SK-N-MC (cell line): ENCODE measurements at places on chromosomes 1 and 21.

GRCh38 chr1:109083923-109084322, 6.6 kb upstream of the TMEM167B start:
- no peak for DNase-seq

DNA sequence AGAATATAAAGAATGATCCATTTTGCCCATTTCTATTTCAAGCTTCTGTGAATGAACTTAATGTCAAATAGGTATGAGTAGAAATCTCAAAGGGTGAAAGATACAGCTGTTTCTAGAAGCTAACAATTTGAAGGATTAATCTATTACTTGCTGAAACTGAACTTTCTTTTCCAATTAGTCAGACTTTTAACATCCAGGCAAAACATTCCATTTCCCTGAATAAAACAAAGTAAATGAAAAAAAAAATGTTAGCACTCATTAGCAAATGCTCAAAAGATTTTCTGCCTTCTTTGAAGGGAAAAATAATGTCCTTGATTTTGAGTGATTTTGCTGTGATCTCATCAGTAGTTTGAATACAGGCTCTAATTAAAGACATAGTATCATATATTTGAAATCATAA, 447.6 kb upstream of the PRMT6 start:
- no peak for DNase-seq

GRCh38 chr1:150196417-150196816, 39.5 kb downstream of the ANP32E start:
- no peak for DNase-seq

GRCh38 chr1:225834417-225835329, 24.7 kb downstream of the EPHX1 start:
- DNase-seq: no peak

GRCh38 chr1:75838079-75838478, 41.4 kb downstream of the MSH4 start:
- DNase-seq: no peak

DNA sequence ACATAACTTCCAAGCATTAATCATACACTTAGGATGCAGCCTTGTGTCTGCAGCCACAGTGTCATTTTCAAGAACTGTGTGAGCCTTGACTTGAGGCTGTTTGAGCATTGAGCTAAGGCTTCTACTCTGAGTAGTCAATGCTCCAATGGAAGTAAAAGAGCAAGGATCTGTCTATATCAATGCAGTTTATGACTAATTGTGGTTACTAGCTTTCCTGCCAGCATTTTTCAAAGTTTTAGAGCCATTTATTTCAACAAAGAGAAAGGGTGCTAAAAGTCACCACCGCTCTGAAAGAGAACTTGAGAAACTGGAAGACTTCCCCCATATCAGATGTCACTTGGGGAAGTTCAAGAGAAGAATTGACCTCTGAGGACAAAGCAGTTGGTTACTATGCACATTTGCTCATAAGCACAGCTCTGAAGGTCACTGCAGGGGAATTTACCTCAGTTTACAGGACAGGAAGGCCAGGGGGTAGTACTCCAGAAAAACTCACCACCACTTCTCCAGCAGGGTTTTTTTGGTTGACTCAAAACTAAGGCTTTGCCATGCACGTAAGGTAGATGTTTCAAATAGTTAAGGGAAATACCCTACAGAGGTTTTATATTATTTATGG, 24.5 kb upstream of the RGS1 start:
- DNase-seq: no peak

DNA sequence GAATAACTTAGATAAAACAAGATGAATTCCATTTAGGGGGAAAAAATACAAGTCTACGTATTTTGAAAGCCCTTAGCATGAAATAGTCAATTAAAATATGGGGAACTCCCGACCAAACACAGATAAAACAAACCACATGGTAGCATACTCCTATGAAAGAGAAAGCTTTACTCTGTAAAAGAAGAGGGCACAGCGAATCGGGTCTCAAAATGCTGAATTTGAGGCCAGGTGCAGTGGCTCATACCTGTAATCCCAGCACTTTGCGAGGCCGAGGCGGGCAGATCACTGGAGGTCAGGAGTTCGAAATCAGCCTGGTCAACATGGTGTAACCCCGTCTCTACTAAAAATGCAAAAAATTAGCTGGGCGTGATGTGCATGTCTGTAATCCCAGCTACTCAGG, 116.9 kb upstream of the TIAM1 start:
- DNase-seq: no peak

GRCh38 chr1:223853748-223854147, 8.0 kb upstream of the TP53BP2 start:
- no peak for DNase-seq

DNA sequence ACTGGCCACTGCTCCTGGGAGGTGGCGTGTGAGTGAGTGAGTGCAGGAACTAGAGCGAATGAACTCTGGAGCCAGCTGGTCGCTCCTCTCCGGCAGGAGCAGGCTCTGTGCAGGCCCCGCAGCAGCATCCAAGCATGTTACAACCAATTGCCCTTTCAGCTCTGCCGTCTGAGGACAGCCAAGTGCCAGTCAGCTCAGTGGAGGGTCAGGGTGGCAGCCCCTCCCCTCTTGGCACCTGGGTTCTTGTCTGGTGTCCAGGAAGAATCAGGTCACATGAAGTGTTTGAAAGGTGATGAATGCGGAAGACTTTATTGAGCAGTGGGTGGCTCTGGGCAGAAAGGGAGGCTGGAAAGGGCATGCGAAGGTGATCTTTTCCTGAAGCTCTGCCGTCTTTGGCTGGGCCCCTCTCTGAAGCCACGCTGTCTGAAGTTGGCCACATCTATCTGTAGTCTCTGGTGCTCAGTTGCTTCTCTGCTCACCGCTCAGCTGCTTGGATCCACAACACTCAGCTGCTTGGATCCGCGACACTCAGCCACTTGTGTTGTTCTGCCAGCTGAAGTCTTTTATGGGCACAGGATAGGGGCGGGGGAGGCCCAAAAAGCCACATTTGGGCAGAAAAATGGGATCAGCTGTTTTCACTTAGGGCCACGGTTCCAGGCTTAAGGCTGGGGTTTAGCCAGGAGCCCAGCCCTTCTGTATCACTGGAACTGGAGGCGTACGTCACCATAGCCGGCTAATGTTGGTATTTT, 139.8 kb downstream of the ADSS2 start:
- no peak for DNase-seq

GRCh38 chr1:28510970-28511440, 5.2 kb downstream of the RCC1 start:
- DNase-seq: no peak

GRCh38 chr1:201025571-201026002, 2.1 kb upstream of the KIF21B start:
- DNase-seq: no peak

DNA sequence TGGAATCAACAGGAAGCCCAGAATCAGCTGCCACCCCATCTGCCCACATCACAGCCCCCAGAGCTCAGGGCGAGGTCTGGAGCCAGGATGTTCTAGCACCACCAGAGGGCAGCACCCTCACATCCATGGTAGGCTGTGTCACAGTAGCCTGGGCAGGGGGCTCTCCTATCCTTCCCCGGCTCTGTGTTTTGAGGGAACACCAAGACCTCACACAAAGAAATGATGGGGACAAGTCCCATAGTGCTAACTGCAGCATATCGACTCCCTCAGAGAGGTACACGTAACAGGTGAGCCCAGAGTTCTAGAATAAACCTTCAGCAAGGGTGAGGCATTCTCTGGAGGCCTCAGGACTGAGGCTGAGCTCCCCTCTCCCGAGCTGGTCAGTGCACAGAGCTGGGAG, 2.3 kb upstream of the KCNC4 start:
- DNase-seq: no peak

GRCh38 chr1:238438311-238439270, 547.9 kb upstream of the ZP4 start:
- DNase-seq: no peak

DNA sequence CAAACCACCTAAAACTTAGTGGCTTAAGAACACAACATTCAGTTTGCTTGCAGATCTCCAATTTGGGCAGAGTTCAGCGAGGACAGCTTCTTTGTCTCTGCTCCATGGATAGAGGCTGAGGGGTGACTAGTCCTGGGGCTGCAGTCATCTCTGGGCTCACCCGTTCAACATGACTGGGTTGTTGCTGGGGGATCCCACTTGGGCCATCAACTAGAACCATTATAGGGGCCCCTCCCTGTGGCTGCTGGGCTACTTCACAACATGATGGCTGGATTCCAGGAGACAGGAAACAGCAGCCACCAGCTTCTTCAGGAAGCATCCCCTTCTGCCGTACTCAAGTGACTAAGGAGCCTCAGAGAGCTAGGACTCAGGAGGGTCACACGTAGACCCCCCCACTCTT, 140.9 kb downstream of the RHOU start:
- DNase-seq: no peak

DNA sequence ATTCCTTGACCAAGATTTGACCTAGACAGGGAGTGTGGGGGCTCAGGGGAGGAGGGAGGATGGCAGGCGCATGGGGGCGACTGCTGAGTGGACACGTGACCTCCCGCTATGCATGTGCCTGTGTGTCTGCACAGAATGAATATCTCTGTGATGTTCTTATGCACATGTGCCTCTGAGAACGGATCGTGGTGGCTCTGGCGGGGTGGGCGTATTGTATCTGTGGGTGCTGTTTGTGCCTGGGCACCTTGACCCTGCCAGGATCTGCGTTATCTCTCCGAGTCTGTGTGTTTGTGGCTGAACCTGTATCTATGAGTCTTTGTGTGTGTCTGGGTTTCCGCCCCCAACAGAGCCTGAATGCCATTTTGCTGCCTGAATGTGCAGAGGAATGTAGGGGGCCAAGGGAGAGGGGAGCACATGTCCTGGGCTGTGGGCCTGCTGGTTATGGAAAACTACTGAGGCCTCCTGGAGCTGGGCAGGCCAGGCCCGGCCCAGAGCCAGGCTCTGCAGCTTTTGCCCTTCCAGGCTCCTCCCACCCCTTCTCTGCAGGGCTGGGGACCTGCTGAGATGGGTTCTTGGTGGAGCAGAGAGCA, 102.5 kb downstream of the EBNA1BP2 start:
- DNase-seq: no peak

- DNase-seq: no peak
Measured at GRCh38 chr1:153616144-153616916, at the start of gene S100A14. S100A14 (minus strand) TSS chr1:153616325; CDS start chr1:153615858, 467 bp downstream.

- no peak for DNase-seq
Measured at GRCh38 chr1:60390593-60391282, 317.2 kb upstream of the C1orf87 start.

- no peak for DNase-seq
Measured at GRCh38 chr1:45848714-45849113, 45.3 kb downstream of the MAST2 start.

DNA sequence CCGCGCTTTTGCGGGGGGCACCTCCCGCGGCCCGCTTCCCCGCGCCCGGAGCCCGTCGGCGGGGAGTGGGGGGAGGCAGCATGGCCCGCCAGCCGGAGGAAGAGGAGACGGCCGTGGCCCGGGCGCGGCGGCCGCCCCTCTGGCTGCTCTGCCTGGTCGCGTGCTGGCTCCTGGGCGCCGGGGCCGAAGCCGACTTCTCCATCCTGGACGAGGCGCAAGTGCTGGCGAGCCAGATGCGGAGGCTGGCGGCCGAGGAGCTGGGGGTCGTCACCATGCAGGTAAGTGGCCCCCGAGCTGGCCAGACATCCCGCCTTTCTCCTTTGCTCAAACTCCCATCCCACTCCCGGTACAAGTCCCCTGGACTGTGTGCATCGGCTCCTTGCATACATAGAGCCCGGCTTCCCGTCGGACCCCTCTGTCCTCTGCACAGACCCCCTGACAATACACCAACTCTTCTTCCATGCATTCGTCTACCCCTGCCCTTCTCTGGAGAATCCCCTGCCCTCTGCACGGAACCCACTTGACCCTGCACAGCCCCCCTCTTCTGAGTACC, 812 bp downstream of the CACHD1 start:
- no peak for DNase-seq

- no peak for DNase-seq
Measured at GRCh38 chr1:38786040-38786436, 73.5 kb downstream of the RRAGC start.

GRCh38 chr1:29094954-29095353, 28.7 kb downstream of the TMEM200B start:
- DNase-seq: no peak

DNA sequence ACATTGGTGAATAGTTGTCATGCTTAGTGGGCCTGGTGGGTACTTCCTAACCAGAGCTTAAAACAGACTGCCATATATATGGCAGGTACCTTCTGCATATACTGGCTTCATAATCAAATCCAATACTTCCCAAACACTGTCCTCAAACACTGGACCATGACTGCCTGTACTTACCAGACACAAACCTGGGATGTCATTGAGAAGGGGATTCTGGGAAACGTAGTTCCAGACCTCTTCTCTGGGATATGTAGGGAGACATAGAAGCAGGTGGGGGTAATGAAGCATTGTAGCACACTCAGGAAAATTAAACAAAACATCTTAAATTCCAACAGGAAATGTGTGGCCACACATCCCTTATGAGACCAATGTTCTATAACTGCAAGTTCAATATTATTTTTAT, 76.5 kb upstream of the ADAMTS5 start:
- DNase-seq: no peak

- no peak for DNase-seq
Measured at GRCh38 chr1:245212221-245212710, 57.5 kb downstream of the KIF26B start.

GRCh38 chr1:175380521-175381300, 188.1 kb upstream of the KIAA0040 start:
- no peak for DNase-seq

DNA sequence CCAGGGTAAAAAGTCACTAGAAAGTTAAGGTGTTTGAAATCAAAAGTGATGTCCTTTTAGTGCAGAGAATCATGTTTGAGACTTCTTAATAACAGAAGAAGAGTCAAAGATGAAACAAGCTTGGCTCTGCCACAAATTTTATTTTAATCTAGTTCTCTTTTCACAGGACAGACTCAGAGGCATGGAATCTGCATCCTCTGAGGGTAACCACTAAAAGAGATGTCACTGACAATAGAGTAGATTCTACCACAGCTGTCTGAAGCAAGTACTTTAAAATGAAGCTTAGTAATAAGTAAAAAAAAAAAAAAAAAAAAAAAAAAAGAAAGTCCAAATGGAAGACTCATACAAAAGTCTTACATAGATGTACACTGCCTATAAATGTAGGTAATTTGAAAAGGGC, 519.7 kb upstream of the PRMT6 start:
- no peak for DNase-seq

DNA sequence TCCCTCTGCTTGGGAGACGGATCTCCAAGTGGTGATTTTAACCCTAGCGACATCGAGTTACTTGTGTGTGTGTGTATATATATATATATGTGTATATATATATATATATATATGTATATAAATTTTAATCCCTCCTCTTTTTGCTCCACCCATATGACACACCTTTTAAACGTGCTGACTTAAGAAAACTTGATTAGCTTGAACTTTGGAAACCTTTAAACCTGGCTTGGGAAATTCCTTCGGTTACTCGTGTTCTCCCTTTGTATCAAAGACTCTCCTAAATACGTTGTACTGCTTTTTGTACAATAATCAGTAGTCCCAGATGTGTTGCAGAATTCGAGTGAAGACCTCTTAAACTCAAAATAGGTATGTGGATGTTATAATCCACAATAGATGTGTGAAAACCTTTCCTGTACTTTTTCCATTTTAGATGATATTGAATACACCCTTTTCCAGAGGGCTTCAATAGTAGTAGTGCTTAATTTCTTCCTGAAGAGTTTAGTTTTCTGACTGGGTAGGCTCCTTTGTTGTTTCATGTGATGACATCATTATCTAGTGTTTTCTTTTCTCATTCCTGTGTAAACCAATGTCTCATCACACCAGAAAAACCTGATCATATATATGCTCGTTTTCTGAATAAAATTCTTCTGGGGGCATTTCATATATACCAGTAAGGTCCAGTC, 1.4 kb downstream of the RNF11 start:
- no peak for DNase-seq
